ENCODE measurements at places on chromosomes 6 and 20.

DNA sequence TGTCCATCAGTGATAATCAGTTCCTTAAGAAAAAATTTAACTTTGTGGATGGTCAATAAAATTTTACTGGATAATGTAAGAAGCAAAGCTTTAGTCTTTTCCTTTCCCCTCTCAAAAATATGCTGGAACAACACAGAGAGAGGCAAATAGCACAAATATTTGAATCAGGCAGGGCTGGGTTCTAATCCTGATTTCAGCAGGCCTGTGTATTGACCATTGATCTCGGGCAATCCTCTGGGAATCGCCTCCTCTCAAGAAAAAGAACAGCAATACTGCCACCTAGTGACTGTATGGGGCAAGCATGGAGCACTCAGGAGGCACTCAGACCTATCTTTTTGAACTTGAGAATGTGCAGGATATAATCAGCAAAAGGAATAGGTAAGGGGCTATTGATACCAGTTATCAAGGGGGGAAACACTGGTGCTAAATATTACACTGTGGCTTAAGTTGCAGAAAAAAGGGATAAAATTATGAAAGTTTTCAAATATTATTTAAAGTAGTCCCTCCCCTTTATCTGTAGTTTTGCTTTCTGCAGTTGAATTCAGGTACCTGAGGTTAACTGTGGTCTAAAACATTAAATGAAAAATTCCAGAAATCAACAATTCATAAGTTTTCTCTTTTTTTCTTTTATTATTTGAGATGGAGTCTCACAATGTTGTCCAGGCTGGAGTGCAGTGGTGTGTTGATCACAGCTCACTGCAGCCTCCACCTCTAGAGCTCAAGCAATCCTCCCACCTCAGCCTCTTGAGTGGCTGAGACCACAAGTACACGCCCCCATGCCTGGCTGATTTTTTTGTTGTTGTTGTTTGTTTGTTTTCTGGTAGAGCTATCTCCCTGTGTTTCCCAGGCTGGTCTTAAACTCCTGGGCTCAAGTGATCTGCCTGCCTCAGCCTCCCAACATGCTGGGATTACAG, 91.8 kb upstream of the NHSL1 start:
- DNase-seq: peak; percentile 41

GRCh38 chr6:6683969-6684833, 95.7 kb downstream of the LY86 start:
- no peak for DNase-seq

GRCh38 chr6:17504005-17504404, 96.1 kb upstream of the FAM8A1 start:
- no peak for DNase-seq

- DNase-seq: no peak
Measured at GRCh38 chr6:80767808-80768207, 661.3 kb downstream of the BCKDHB start.

GRCh38 chr6:47809873-47810272, 28.0 kb downstream of the OPN5 start:
- DNase-seq: no peak

DNA sequence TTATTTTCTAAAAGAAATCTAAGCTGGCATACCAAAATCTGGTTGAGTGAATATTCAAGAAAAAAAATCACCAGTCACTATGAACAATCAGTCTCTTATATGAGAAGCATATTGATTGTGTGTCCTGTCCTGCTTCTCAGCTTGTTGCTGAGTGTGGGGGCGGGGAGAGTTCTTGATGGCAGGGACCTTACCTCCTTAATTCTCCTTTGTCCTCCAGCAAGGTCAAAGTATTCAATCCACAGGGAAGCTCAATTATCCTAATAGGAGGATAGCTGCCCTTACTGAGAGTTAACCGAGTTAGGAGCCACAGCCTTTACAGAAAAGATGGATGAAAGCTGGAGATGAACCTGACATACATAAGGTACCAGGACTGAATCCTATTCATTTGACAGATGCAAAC, 154.0 kb downstream of the LY86 start:
- DNase-seq: no peak

- no peak for DNase-seq
Measured at GRCh38 chr6:70142034-70142433, 160.8 kb downstream of the COL9A1 start.

DNA sequence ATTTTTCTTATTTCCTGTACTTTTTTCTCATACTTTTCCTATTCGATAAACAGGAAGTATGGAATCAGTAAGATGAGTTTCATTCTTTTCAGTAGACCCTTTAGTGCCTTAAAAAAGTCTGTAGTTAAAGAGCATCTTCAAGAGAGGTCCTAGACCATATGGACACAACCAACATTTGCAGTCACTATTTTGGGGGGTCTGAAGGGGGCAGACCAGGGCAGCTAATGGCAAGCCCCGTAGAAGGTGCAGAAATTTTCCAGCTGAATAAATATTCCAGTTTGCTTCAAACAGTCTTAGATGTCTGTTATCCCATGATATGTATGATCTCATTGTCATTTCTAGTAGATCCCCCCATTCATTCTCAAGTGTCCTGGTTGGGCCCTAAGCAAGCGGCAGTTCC, 52.8 kb downstream of the MAP3K5 start:
- DNase-seq: no peak

DNA sequence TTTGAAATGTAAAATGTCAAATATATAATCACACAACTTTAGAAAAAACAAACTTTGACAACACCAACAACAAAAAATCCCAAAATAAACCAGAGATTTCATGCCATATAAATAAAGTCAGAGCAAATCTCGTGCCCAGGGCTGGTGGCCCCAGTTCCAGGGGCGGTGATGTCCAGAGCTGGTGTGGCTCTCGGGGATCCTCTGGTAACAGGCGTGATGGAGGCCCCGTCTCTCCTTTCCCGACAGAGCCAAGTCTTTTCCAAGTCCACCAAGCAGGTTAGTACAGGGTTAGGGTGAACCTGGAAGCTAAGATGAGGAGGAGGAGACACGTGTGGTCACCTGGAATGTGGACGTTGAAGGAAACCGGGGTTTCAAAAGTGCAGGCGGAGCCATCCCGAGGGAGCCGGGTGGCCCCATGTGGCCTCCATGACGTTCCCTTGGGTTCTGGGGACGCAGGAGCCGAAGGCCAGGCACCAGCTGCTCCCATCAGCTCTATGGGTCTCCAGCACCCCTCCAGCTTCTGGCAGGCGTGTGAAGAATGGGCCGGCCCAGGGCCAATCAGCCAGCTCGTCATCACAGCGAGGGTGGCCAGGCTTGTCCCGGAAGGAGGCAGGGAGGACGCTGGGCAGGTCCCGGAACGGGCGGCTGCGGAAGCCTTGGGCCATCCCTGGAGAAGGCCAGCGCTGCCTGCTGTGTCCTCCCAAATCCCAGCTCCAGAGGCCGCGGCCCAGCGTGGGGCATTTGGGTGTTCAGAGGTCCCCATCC, 202.5 kb downstream of the PREX1 start:
- DNase-seq: no peak

DNA sequence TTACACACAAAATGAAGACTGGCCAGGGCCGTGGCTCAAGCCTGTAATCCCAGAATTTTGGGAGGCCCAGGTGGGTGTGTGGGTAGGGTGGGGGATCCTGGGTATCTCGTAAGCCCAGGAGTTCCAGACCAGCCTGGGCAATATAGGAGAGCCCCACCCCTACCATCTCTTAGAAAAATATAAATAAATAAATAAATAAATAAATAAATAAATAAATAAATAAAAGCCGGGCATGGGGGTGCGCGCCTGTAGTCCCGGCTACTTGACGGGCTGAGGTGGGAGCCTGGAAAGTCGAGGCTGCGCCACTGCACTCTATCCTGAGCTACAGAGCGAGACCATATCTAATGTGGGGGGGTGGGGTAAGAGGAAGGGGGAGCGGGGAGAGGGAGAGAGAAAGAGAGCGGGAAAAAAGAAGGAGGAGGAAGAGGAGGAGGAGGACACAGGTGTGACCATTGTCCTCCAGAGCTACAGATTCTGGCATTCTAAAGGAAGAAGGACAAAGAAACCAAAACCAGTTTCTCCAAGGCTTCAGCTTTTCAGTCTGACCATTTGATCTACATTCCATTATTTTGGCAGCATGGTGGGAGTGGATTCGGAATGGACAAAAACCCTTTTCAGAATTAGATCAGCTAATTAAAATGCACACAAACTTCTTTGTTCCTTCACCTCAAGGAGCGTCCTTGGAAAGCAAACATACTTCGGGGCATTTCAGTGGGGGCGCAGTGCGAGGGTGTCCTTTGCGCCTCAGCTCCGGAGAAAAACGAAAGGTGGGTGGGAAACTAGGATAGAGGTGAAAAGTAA, 577 bp upstream of the C6orf141 start:
- no peak for DNase-seq

DNA sequence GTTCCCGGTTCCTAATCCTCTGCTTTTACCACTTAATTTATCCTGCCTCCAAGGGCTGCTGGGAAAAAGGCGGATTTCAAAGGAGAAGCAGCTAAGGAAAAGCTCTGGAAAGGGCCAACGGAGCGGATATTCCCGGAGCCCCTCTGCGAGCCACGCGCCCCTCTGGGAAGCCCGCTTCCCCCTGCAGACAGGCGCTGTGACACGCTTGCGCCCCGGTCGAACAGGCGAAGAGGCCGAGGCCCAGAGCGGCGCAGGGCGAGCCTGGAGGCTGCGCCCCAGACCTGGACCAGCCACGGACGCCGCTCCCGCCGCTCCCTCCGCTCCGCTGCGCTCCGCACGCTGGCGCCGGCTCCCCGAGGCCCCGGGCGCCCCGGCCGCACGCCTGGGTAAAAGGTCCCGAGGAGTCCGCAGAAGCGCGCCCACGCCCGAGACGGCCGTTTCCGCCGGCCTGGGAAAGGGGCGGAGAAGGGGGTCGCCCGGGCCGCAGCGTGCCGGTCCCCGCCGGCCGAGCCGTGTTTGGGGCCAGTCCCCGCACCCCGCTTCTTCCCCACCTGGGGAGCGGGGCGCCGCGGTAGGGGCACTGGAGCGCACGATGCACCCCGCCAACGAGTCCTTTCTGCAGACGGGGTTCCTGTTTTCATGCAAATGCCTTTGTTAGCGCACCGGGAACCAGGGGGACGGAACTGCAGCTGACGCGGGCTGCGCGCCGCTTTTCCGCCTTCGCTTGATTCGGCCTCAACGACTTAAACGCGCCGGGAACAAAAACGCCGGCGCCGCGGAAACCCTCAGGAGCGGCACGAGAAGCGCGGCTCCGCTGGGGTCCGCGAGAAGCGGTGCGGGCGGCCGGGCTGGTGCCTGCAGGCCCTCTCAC, 91.9 kb upstream of the SIRPA start:
- DNase-seq: no peak

DNA sequence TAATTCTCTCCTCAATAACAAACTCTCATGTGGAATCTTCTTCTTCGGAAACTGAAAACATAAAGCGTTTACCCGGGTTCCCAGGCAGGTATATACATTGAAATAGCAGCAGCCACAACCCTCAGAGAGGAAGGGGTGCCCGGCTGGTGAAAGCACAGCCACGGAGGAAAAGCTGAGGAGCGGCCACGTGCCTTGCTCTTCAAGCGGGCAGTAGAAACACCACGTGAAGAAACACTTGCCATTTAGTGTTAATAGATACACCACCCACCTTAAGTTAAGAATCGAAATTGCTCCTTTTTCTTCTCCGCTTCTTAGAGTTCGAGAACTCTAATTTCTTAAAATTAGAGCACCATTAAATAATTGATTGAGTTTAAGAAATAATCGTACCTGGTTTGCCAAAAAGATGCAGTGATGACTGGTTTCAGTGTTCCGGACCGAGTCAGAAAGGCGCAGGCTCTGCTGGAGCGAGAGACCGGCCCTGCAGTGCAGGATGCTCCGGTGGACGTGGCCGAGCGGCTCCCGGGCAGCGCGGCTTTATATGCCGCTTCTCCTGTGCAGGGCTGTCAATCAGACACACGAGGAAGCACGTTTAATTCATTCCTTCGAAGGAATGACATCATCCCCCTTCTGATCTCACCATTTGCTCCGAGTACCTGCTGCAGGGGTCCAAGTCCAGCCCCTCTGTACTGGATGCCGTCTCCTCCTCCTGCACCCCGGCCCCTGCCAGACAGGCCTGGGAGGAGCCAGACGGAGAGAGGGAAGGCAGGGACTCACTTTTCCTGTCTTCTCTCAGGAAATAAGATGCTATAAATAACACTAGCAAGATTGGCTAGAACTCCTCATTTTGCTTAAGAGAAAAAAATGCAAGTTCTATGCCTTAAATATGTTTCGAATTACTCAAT, at the start of gene THBS2:
TSS of gene THBS2 (minus strand) at position 510 of the 902 bp plus-strand sequence. CDS start 3,062 bp downstream, outside the sequence.
- no peak for DNase-seq

- no peak for DNase-seq
Measured at GRCh38 chr6:25697537-25698340, 45.7 kb downstream of the SCGN start.

GRCh38 chr6:63947792-63948529, 312.4 kb downstream of the PHF3 start:
- DNase-seq: no peak

- DNase-seq: no peak
Measured at GRCh38 chr20:56072165-56072564, 66.8 kb upstream of the CBLN4 start.

DNA sequence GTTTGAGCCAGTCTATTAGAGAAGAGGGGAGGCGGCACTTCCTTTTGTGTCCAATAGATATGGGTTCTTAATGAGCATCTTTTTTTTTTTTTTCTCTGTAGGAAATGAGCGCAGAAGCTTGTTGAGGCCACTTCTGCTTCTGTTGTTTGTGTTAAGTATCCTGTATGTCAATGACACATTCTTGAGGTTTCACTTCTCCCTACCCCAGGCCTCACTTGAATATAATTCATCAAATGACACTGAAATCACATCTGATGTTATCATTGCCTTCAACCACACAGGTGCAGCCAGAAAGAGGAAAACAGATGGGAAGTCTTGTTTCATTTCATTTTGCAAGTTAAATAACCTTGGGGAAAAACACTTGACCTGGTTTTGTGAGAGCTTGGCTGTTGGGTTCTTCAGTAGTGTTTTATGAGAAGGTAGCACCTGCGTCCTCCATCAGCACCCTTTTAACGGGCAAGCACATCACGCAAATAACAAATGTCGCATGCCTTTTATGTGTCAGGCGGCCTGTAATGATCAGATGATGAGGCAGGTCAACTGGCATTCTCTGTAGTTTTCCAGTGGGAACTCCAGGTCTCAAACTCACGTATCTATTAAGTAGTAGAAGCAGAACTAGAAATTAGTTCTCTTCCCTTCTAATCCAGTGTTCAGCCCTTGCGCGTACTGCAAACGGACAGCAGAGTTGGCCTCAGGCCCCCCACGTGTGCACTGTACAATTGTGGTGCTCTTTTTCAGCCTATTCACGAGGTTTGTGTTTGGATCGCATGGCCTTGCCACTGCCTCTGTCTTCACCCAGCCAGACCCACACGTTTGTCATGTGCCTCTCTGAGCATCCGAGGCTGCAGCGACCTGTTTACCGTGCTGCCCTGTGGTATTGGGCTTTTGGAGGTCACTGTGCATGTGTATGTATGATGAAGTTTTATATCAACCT, 23.5 kb downstream of the PLEKHG1 start:
- no peak for DNase-seq

DNA sequence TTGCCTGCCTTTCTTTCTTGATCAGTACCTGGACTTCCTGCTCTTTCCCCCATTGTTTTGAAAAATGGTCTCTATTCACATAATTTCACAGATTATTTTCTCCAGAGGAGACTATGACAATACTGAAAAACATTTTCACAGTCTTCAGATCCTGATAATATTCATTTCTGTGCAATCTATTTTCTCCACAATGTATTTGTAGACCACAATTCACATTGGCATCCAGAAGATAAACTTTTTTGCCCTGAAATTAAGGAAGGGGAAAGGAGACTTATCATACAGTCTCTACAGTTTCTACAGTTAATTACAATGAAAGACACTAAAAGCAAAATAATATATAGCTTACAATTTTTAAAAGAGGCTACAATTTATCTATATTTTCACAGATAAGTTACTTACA, 18.4 kb downstream of the LCA5 start:
- no peak for DNase-seq

GRCh38 chr20:38579219-38579910, 1.6 kb upstream of the ADIG start:
- DNase-seq: no peak

- DNase-seq: no peak
Measured at GRCh38 chr20:38863024-38863851, 57.7 kb downstream of the PPP1R16B start.
